ENCODE measurements at places on chromosomes 7 and 10.
A peak's percentile ranks its signal among the peaks of the same experiment; 100 is the strongest.

- no peak for DNase-seq
Observed at GRCh38 chr7:16559497-16560179, 33.0 kb downstream of the LRRC72 start.

GRCh38 chr10:85100495-85100894 is 772.1 kb downstream of the CCSER2 start:
- DNase-seq = no peak

DNA sequence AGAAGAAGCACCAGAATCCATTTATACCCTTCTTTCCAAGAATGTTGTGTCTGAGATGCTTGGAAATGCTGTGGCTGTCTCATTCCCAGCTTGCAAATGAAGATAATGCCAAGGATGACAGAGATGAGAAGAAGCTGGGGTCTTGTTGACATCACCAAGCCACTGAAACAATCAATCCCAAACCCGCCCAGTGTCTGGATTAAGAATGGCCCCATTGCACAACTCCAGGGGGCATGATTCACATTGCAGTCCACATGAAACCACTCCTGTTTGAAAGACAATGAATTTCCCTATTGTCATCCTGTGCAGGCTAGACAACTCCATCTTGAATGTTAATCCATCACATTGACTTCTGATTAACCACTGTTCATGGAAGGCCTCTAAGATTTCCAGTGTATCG is 28.6 kb downstream of the SORBS1 start:
- DNase-seq = no peak

DNA sequence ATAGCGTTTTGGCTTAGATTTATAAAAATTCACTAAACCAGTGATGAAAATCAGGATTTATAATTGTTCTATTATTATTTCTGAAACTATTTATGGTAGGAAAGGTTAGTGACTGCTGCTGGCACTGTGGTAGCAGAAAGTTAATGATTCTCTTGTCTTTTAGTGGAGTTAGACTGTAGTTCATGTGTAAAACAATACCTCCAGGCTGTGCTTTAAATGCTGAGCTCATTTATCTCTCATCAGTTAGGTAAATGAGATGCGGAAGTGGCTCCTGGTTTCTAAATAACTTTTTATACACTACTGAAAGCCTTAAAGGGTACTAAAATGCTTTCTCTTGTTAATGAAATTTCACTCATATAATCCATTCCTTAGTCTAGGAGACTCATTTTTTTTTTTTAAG is 326.8 kb upstream of the POT1 start:
- no peak for DNase-seq

- DNase-seq = no peak
Observed at GRCh38 chr10:25177754-25178135, 2.9 kb downstream of the GPR158 start.

DNA sequence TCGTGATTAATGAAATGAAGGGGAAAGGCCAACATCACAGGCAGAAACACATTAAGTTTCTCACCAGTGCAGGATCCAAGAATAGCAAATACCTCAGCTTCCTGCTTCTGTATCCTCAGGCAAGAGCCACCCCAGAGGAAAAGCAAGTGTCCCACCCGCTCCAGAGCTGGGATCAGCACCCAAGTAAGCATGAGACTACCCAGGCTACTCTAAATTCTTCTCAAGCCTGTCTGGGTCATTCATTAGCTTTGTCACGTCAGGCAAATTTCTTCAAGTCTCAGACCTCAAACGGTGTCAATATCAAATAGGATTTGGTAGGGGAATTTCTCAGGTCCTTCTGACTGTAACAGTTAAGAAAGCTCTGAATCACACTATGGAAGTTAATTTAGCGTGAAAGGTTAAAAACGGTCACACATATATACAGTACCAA is 59.0 kb downstream of the GNA12 start:
- DNase-seq = no peak

- DNase-seq = peak; percentile 53
Observed at GRCh38 chr10:32055478-32056135, 618 bp downstream of the KIF5B start.

DNA sequence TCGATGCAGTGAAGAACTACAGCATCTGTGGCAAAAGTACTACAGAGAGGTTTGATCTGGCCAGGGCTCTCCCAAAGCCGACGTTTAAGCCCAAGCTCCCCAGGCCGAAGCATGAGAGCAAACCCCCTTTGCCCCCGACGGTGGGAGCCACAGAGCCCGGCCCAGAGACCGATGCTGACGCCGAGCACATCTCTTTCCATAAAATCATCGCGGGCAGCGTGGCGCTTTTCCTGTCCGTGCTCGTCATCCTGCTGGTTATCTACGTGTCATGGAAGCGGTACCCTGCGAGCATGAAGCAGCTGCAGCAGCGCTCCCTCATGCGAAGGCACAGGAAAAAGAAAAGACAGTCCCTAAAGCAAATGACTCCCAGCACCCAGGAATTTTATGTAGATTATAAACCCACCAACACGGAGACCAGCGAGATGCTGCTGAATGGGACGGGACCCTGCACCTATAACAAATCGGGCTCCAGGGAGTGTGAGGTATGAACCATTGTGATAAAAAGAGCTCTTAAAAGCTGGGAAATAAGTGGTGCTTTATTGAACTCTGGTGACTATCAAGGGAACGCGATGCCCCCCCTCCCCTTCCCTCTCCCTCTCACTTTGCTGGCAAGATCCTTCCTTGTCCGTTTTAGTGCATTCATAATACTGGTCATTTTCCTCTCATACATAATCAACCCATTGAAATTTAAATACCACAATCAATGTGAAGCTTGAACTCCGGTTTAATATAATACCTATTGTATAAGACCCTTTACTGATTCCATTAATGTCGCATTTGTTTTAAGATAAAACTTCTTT is 2.3 kb downstream of the LRRTM3 start:
- no peak for DNase-seq

DNA sequence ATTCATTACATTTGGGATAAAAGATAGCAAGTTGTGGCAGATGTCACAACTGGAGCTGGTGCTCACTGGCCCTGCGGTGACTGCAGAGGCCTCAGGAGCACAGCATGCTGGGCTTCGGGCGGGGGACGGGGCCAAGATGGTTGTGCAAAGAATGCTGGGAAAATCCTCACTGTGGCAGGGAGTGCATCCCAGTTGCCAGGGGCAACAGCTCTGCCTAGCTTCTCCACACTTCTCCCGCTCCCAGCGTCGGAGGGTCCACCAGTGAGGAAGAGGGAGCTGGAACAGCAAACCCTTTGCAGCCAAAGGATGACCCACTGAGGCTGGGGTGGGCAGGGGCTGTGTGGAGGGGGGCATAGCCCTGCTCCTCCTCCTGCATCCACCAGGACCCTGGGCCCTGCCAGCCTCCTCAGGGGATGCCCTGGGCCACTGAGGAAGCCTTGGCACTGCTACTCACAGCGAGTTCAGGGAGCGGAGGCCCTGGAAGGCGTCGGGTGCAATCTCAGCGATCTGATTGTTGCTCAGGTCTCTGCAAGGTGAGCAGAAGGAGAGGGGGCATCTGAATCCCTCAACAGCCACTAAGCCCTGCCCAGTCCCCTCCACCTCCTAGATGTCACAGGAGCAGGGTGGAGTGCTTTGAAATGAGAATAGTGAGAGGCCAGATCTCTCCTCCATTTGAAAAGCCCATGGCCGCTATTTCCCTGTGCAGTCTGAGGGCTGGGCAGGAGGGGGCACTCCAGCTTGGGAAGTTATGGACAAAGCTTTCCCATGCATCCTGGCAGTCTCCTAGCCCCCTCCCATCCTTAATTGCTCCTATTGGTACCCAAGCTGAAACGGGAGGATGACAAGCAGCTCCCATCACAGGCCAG is 126.5 kb downstream of the SLIT1 start:
- no peak for DNase-seq

DNA sequence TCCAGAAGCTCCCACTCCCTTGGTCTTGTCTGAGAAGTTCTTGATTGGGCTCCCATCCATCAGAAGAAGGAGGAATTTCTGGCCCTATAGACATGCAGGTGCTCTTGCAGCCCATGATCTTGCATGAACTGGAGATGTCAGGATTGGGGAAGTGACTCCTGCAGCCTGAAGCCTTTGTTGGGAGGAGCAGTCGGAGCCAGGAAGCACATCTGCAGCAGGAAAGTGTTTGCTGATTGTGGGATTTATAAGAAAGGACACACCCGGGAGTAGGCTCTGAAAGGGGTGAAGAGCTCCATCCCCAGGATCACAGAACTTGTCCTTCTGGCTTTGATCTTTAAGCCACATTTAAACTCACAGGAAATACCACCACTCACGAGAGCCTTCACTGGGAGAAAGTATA is 185.2 kb downstream of the DYNC1I1 start:
- DNase-seq = no peak

DNA sequence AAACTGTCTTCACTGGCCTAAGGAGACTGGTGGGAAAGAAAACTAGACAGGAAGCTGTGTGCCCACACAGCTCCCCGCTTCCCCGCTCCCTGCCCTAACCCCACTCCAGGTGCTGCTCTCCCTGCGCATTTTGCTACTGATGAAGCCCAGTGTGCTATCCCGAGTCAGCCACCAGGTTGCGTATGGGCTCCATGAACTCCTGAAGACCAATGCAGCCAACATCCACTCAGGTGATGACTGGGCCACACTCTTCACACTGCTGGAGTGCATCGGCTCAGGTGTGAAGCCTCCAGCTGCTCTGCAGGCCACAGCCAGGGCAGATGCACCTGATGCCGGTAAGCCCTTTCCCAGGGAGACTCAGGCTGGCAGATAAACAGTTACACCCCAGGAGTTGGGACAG is 20.3 kb upstream of the NFKB2 start:
- DNase-seq = no peak

GRCh38 chr10:84329196-84329611 is 815 bp downstream of the CCSER2 start:
- peak; percentile 34 for DNase-seq

Data from T-helper 22 cell (primary cell).